ENCODE measurements at places on chromosomes 16 and 17.
A peak's percentile ranks its signal among the peaks of the same experiment; 100 is the strongest.

DNA sequence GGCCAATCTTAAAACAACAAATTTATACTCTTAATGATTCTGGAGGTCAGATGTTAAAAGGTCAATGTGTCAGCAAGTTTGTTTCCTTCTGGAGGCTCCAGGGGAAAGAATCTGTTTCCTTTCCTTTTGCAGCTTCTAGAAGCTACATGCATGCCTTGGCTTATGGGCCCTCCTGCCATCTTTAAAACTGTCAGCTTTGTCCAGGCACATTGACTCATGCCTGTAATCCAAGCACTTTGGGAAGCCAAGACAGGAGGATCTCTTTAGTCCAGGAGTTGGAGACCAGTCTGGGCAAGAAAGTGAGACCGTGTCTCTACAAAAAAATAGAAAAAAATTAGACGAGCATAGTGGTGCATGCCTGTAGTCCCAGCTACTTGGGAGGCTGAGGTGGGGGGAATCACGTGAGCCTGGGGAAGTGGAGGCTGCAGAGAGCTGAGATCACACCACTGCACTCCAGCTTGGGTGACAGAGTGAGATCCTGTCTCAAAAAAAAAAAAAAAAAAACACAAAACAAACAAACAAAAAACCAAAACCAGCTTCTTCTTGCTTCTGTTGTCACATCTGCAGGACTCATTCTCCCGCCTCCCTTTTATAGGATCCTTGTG lies 58.3 kb downstream of the NOS2 start:
- no peak for DNase-seq

DNA sequence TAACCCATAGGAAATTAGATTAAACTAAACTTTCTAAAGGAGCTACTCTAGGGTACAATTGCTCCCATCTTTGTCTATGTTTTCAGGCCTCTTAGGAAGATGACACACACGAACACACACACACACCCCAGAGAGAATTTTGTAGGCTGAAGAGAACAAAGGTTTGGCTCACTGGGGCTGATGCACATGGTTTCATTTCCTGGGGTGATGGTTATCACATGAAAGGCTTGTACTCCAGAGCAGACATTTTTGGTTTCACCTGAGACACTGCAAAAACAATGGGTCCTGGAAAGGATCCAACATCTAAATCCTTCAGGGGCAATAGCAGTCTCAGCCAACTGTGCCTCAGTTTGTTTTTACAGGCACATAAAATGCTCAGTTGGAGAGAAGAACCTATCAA lies 62.8 kb downstream of the GRB7 start:
- no peak for DNase-seq

DNA sequence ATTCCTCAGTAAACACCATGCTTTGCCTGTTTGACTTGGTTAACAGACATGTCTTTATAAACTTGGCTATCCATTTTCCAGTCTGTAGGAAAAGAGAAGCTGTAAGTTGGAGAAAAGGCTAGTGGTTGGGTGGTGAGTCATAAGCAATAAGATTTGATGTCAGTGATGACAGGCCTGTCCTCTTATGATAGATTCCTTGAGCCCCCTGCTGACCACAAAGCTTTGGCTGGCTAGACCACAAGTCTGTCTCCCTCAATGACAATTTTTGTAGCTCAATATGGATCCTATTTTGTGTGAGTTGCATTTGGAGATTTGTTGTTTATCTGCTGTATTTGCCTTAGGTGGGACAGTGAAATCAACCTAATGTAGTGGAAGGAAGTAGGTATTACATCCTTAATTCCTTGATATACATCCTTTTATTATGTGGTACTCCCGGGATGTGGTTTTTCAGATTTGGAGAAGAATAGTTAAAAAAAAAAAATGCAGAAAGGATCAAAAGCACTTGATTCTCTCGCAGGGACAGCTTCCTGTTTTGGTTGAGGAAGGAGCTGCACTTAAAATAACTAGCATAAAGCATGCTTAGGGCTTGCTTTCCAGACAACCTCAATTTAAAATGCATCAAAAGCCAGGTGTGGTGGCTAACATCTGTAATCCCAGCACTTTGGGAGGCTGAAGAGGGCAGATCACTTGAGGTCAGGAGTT lies 67.4 kb downstream of the SIAH1 start:
- DNase-seq: peak; percentile 27

DNA sequence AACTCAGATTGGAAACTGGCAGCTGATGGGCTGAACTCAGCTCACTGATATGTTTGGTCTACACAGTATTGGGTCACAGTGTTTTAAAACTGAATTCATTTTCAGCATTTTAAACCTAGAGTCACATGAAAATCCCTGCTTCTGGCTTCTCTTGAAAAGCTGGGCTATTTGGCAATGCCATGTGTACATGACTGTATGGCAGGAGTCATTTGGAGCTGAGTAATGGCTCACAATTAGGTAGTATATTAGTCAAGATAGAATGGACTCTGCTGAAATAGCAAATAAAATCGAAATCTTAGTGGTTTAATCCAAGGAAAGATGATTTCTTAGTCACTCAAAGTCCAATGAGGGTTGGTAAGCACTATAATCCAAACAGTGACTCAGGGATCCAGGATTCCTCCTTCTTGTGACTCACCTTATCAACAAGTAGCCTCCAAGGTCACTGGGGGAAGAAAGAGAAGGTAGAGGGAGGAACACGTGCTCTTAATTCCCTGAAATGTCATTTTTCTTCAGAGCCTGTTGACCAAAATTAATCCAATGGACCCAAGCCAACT lies 13.9 kb upstream of the PMP22 start:
- DNase-seq: no peak

GRCh38 chr16:69860233-69861231 lies 90.6 kb upstream of the CLEC18A start:
- DNase-seq: no peak

GRCh38 chr17:7916808-7917207 lies 719 bp upstream of the RNF227 start:
- no peak for DNase-seq

DNA sequence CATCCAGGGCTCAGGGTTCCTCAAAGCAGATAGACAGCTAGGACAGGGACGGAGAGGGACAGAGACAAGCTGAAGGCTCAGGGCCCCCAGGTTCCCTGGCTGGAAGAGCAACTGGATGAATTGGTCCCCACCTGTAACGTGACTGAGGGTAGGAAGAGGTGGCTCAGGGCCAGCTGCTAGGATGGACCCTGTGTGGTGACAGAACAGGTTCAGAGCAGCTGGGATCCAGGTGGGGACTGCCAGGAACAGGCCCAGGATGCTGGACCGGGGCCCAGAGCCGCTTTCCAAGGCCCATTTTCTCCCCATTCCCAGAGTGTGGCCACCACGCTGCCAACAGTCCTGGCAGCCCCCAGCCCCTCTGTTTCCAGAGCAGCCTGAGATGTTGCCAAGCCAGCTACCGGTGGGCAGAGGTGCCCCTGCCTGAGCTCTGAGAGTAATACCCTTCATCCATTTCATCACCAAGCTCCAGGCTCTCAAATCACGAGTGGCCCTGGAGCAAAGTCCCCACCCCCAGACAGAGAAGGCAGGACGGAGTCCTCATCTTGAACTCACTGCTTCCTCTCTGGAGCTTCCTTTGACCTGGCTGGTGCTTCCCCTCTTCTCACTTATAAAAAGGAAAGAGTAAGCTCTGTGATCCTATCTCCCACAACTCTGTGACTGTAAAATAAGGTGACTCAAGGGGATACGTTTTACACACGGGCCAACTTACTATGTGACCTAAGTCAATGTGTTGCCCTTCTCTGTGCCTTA lies 79.6 kb downstream of the TMEM132E start:
- DNase-seq: no peak

DNA sequence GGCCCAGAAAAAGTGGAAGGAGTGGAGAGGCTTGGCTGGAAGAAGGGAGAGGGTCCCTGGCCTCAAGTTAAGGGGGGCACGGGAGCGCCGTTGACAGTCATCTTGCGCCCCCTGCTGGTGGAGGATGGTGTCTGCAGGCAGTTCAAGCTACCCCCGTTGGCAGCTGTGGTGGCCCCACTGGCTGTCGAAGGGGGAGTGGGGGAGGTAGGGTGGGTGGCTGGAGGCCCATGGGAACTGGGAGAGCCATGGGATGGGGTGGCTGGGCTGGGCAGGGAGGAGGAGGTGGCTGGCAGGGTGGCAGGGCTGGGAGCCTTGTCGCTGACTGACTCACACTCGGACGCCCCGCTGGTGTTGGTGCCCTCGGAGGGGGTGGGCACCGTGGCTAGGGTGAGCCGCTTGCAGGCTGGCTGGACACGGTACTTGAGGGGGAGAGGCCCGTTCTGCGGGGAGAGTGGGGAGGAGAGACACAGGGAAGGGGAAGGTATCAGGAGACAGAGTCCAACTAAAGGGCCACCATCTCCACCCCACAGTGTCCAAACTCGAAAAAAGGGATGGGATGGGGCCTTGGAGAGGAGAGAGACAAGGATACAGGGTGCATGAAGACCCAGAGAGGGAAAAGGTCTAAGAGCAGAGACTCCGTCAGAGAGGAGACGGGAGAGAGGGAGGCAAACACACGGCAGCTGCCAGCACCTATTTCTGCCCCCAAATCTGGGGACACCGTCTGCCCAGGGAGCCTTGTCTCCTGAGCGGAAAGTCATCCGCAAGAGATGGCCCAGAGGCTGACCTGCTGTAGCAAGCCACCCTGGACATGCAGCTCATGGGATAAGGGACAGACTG lies 5.2 kb downstream of the CISD3 start:
- DNase-seq: peak; percentile 85

DNA sequence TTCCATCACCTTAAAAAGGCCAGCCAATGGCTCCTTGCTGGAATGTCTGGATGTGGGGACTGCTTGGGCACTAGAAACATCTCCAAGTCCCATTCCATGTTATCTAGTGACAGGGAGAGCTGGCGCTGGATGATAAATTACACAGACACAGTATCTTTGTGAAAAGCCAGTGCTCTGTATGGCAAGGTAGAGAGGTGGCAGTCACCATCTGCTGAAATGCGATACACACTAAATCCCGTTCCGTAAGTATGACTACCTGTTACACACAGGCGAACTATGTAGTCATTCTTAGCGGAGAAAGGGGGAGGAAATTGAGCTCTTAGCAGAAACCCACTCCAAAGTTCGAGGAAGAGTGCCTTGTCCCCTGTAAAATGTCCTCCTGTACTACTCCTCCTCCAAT lies 81.0 kb upstream of the MYOCD start:
- no peak for DNase-seq

- peak; percentile 54 for DNase-seq
Observed at GRCh38 chr16:3170440-3171180, 17.4 kb upstream of the OR1F1 start.

GRCh38 chr16:57955572-57956188 lies 15.2 kb downstream of the CNGB1 start:
- no peak for DNase-seq

- no peak for DNase-seq
Observed at GRCh38 chr16:17177959-17178905, 292.5 kb downstream of the XYLT1 start.

DNA sequence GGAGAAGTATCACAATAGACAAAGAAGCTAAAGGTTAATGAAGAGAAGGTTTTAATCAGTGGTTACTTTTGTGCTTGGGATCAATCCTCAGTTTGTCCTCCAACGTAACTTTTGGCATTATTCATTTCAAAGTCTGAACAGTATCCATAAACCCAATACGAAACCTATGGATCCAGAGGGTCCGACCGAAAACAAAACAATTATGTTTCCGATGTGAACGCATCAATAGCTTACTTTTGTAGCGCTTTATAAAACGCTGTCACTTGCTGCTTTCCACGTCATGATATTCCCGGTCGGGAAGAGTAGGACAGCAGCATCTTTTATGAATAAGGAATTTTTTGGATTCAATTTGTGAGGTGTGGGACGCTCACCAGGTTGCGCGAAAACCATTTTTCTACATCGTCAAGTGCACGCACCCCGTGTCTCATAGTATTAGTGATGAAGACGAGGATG lies 383.8 kb downstream of the ZFHX3 start:
- no peak for DNase-seq

GRCh38 chr16:10502776-10503175 lies 77.6 kb downstream of the EMP2 start:
- DNase-seq: no peak

- DNase-seq: no peak
Observed at GRCh38 chr16:78762222-78762621, 662.8 kb downstream of the WWOX start.

GRCh38 chr16:66900721-66901441 lies 17.8 kb downstream of the CDH16 start:
- DNase-seq: no peak

DNA sequence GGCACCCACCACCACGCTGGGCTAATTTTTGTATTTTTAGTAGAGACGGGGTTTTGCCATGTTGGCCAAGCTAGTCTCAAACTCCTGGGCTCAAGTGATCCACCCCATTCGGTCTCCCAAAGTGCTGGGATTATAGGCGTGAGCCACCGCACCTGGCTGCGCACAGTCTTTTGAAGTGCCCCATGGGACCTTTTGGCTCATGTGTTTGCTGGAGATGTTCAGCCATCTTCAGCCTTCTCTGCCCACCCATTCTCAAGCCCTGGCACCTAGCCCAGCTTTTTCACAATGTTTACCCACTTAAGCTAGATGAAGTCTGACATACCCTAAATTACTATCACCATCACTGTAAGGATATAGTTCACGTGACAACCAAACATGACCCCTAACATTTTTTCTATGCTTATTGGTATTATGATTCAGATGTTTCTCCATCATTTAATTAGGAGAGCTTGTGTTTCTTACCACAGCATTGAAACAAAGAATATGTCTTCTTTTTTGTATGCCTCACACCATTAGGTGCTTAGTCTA lies 32.3 kb downstream of the PECAM1 start:
- no peak for DNase-seq

- no peak for DNase-seq
Observed at GRCh38 chr16:47061204-47061603, 82.5 kb downstream of the NETO2 start.

DNA sequence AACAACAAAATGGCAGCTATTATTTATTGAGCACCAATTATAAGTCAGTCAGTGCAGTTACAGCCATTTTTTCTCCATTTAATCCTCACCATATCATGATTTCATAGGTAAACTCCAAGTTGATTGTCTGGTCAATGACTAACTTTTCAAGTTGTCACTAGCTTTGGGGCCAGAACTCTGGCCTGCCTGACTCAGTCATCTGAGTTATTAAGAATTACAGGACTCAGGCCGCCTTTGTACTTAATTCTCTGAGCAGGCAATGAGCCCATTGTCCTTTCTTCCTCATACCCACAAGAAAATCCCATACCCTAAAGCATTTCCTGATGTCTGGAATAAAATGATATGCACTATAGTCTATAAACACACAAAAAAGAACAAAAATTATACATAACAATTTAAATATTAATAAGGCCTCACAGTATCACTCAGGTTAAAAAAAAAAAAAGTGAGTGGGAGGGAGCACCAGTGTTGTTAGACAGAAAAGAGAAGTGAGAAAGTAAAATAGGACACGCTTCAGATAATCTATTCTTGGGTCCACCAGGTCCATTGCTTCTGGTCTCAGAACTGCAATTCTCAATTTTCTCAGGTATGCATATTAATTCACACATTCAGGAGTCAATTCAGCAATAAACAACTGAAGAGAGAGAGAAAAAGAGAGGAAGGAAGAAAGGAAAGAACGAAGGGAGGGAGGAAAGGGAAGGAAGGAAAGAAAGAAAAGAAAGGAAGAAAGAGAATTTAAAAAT lies 70.2 kb downstream of the SPAG9 start:
- no peak for DNase-seq

GRCh38 chr16:46961373-46962353 lies 11.8 kb downstream of the DNAJA2 start:
- peak; percentile 52 for DNase-seq

GRCh38 chr17:82926081-82926480 lies 86.3 kb upstream of the ZNF750 start:
- DNase-seq: no peak
